ENCODE measurements at places on chromosomes 7 and 10.
A peak's percentile ranks its signal among the peaks of the same experiment; 100 is the strongest.

- no peak for DNase-seq
Measured at GRCh38 chr10:36281831-36282331, 639.8 kb upstream of the FZD8 start.

GRCh38 chr7:143362131-143363015 is at the start of gene FAM131B:
FAM131B (minus strand) TSS chr7:143362713; CDS start chr7:143362603, 110 bp downstream.
- no peak for DNase-seq

DNA sequence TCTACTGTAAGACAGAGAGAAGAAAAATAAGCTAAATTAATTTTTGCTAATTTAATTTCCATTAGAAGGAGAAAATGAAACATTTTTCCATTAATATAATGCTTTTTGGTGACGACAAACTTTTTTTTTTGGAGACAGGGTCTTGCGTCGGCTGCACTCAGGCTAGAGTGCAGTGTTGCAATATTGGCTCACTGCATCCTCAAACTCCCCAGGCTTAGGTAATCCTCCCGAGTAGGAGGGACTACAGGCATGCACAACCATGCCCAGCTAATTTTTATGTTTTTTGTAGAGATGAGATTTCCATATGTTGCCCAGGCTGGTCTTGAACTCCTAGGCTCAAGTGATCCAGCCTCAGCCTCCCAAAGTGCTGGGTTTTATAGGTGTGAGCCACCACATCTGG is 229.8 kb upstream of the LRRN3 start:
- no peak for DNase-seq

DNA sequence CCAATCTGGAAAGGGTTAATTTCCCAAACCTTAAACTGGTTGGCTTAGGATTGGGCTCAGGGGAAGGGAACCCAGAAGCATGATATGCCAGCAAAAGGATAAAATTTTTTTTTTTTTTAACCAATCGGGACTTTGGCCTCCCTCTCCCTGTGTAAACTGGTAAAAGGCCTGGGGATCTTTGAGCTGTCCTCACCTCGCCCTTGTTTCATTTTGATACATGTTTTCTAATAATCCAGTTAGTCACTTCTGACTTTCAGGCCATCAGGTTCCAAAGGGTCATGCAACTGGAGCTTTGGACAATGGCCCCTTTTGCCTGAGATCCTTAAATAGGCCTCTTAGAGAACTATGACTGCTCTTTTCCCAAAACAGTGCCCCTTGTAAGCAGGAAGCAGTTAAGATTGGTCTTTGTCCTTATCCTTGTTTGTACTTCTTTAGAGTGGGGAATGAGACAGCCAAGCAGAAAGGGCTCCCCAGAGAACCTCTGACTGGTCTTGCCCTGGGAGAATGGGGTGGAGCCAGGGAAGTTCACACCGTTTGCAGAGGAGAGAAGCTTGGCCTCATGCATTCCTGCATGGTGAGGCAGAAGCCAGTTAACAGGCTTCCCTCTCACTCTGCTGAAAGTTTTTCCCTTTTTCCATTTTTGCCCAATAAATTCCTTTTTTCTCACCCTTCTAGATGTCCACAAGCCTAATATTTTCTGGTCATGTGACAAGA is 424.2 kb upstream of the CNTNAP2 start:
- DNase-seq, result no peak

GRCh38 chr7:39199006-39199405 is 221.3 kb downstream of the POU6F2 start:
- no peak for DNase-seq

GRCh38 chr7:953547-954327 is 743 bp downstream of the ADAP1 start:
- DNase-seq, result no peak

DNA sequence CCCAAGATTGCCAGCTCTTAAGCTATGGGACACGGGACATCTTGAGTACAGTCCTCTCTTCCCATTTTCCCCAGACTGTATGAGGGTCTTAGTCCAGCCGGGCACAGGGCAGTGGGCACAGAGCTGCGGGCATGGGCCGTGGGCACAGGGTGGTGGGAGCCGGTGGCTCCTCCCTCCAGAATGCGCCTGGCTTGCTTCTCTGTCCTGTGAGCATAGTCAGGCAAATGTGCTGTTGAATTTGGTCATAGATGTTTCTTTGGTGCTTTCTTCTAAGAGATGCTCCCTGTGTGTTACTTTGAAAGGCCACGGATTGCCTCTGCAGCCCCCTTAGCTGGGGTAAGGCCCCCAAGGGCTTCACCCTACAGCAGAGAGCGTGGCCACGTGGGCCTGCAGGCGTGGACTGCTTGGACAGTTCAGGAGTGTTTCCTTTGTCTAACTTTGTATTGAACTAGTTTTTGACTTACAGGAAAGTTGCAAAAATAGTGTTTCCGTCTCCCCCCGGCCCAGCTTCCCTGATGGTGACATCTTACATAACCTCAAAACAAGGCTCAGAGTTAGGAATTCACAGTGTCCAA is 24.7 kb downstream of the LRRC27 start:
- DNase-seq, result no peak

- no peak for DNase-seq
Measured at GRCh38 chr7:21169667-21170580, 258.0 kb upstream of the SP4 start.

DNA sequence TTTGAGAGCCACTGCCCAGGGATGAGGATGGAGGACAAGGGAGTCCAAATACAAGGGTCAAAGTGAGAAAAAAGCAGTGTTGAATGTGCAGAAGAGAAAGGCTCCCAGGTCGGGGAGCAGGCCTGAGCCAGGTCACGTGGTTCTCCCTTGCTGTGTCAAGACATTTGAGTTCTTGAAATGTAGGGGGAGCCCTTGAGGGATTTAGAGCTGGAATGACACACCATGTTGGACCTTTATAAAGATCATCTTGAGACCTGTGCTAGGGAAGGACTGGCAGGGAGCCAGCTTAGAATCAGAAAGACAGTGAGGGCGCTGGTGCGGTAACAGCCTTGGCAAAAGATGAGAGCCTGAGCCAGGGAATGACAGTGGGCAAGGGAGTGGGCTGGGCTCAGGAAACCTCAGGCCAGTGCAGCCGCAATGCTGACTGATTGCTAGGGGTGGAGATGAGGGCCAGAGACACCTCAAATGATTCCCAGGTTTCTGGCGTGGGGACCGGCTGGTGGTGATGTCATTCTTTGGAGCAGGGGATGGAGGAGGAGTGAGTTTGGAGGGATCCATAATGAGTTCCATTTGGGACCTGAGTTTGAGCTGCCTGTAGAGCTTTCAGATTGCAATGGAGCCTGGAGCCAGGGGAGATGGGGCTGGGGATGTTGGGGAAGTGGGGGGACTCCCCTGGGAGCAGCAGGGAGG is 120.1 kb downstream of the PTPN20 start:
- peak; percentile 92 for DNase-seq

- DNase-seq, result peak; percentile 48
Measured at GRCh38 chr7:55130395-55131141, 111.8 kb downstream of the EGFR start.

DNA sequence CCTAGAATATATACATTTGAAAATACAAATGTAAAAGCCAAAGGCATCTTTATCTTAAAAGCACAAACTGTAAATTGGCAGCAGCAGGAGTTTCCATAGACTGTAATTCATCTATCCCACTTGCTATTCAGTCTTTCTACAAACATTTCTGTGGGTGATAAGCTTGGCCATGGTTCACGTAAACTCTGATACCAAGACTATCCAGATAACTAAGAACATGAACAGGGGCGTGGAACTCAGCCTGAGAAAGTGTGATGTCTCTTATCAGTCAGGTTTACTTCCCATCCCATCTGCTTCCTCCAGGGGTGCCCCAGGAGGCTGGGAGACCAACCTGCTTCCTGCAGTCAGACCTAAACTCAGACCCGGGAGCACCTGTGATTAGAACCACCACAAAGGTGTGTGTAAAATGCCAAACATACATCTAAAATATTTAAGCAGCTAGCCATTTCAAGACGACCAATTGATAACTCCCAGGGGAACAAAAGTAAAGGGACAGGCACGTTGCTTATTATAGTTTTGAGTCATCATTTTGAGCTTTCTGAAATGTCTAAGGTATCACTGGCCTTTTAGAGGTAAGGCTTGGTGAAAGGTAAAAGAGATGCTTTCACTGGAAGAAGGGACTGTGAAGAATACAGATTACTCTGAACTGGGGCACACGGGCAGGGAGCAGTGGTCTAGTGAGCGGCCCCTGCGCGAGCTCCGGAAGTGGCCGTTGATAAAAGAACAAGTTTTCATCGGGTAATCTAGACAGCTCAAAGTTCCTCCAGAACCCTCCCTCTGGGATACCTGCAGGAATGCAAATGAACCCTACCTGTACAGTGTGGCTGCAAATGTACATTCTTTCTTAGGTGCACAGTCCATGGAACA is 51.5 kb downstream of the RSU1 start:
- no peak for DNase-seq

- DNase-seq, result no peak
Measured at GRCh38 chr7:26151096-26151495, 902 bp upstream of the NFE2L3 start.

DNA sequence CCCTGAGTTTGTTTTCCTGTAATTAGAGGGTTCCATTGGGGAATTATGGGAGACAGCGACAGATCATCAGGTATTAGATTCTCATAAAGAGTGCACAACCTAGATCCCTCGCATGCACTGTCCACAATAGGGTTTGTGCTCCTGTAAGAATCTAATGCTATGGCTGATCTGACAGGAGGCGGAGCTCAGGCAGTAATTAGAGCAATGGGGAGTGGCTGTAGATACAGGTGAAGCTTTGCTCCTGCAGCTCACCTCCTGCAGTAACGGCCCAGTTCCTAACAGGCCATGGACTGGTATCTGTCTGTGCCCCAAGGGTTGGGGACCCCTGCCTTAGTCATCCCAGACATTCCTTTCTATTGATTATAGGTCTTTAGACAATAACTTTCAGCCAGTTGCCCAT is 894 bp upstream of the ZSCAN21 start:
- no peak for DNase-seq

- DNase-seq, result no peak
Measured at GRCh38 chr7:157136372-157136771, 2.4 kb upstream of the UBE3C start.

All from muscle of back (tissue), 13 donors.